Caudate nucleus (tissue), 63 donors: ENCODE measurements at places on chromosomes 4 and X.

GRCh38 chr4:45989775-45990174 lies 134.1 kb downstream of the GABRG1 start:
- no peak for DNase-seq

- DNase-seq, result no peak
Measured at GRCh38 chrX:10103023-10103422, 53.8 kb upstream of the CLCN4 start.

- DNase-seq, result no peak
Measured at GRCh38 chrX:115449742-115450141, 111.2 kb upstream of the PLS3 start.

- no peak for DNase-seq
Measured at GRCh38 chr4:38661371-38661770, 2.6 kb upstream of the KLF3 start.

GRCh38 chrX:103376118-103376978 lies at the start of gene BEX3:
BEX3 (plus strand) TSS chrX:103376538; CDS start chrX:103377522, 984 bp downstream.
- DNase-seq, result peak; percentile 40

- peak; percentile 6 for DNase-seq
Measured at GRCh38 chrX:9781941-9782340, 4.3 kb upstream of the SHROOM2 start.

DNA sequence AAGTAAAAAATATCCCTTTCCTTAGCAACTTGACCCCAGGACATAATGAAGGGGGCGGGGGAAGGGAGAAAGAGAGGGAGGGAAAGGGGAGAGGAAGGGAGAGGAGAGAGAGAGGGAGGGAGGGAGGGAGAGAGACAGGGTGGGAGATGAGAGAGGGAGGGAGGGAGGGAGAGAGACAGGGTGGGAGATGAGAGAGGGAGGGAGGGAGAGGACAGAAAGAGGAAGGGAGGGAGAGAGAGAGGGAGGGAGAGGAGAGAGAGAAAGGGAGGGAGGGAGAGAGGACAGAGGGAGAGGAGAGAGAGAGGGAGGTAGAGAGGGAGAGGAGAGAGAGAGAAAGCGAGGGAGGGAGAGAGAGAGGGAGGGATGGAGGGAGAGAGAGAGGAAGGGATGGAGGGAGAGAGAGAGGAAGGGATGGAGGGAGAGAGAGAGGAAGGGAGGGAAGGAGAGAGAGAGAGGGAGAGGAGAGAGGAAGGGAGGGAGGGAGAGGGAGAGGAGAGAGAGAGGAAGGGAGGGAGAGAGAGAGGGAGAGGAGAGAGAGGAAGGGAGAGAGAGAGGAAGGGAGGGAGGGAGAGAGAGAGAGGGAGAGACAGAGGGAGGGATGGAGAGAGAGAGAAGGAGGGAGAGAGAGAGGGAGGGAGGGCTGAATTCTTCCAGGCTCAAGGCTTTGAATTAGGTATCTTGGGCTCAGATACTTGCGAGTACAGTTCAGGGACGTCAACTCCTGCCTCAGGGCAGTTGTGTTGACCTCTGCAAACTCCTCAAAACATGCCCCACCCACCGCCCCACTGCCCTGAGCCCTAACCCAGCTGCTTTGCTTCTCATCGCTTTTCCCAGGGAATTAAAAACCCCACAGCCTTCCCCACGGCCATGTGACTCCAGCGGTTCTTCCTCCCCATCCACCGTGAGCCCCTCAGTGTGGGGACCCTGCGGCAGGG lies 40.0 kb upstream of the ADRA2C start:
- DNase-seq, result no peak

- no peak for DNase-seq
Measured at GRCh38 chr4:28225689-28226353, 1365.2 kb downstream of the STIM2 start.

DNA sequence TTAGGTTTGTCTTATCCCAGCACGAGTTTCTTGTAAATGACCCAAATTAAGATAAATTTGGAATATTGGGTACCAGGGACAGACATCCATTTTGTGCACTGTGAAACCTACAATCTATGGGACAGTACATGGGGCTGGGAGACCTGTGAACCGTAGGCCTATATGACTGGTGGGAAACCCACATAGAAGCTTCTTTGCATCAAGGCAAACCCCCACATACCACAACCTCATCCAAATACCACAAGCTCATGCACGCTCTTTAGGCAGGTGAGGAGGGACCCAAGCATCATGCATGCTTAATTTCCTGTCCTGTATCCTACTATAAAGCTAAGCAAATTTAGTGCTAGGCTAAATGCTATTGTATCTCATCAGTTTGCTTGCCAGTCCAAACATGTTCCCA lies 47.8 kb downstream of the NIPAL1 start:
- no peak for DNase-seq

- DNase-seq, result no peak
Measured at GRCh38 chrX:45758319-45758718, 557.6 kb upstream of the DIPK2B start.

DNA sequence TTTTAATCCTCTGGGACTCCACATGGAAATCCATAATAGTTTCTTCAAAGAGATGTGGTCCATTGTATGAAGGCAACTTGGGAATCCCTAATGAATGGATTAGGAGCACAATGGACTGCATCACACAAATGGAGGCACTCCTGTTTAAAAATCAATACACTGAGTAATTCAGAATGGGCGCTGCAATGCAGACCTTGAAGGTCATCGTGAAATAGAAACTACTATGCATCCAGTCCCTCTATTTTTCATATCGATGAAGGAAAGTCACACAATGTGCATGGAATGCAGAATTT lies 98.8 kb upstream of the EGFL6 start:
- DNase-seq, result no peak

- DNase-seq, result no peak
Measured at GRCh38 chr4:158523990-158524535, 2.4 kb downstream of the RXFP1 start.

DNA sequence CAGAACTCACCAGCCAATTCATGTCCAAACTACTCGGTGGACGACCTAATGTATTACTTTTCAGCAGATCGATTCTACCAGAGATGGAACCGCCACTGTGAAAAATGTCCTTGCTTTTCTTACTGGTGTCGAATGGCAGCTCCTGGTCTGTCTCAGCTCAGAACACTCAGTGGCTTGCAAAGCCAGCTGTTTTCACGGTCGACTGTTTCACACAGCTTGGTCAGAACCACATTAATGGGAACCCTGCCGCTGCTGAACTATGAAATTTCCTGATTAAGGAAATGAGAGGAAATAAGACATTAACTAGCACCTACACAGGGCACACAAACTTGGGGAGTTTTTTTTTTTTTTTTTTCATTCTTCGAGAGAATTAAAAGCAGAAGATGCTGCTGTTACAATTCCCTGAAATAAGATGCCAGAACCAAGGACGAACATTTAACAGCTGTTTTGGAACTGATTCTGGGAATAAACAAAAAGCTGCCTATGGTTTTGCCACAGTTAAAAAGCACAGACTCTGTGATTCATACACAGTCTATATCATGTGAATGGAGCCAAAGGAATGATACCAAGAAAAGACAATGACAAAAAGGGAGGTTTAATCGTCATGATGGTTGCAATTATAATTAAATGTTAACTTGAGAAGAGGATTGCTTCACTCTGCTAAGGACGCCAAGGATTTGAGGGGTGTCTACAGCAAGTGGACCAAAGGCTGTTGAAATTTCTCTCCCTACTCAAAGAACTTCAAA lies 31.3 kb downstream of the SUPT20HL2 start:
- DNase-seq, result no peak

DNA sequence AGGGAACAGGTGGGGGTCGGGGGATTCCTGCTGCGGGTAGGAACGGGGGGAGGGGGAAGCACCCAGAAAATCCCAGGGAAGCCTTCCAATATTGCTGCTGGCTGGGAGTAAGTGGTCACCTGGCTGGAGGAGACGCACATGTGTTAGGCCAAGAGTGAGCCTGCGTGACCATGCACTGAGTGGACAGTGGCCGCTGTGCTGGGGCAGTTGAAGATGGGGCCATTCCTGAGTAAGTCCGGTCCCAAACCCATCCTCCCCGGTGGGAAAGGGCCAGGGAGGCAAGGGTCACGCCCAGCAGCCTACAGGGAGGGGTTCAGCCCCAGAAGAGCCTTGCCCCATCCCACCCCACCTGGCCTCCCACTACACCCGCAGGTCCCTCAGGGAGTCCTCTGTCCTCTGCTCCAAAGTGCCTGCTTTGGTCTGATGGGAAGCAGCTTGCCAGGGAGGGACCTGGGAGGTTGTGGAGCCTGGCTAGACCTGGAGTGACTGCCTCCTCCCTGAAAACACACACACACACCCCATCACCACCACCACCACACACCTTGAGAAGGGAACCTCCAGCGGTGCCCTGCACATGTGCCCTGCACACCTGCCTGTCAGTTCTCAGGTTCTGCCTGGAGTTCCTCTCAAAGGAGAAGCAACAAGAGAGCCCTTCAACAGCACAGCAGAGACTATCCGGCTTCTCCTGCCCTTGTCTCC lies 6.1 kb downstream of the L1CAM start:
- no peak for DNase-seq

GRCh38 chrX:96480081-96480480 lies 204.6 kb upstream of the DIAPH2 start:
- no peak for DNase-seq

GRCh38 chr4:125231661-125232060 lies 83.1 kb upstream of the FAT4 start:
- DNase-seq, result no peak

DNA sequence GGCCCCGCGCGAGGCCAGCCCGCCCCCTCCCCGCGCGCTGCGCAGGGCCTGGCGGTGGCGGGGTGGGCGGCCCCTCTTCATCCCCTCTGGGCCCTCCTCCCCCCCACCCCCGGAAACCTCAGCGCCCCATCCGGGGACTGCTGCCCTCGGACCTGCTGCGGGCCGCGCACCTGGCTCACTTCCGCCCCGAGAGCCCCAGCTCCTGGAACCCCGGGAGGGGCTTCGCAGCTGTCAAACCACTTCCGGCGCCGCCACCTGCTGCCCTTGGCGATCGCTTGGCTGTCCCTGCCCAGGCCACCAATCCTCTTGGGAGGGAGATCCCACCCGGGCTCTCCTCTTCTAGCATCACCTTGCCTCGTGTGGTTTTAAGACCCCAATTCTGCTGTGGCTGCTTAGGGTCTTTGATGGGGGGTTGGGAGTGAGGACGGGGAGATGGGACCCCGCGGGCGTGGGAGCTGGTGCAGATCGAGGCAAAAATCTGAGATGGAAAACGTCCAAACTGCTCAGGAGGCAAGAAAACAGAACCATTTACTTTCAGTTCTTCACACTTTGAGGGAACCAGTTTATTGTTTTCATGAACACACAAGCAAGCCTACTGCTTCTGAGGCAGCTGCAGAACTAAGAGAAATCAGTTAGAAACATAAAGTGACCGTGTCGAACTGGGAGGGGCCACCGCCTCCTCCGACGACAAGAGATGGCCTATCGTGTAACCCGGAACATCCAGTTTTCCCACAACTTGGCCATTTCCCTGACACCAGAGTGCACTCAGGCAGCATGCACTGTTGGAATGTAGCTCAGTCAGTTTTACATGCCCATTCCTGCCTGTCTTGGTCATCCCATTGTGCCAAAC lies 754 bp downstream of the MTMR1 start:
- DNase-seq, result no peak

DNA sequence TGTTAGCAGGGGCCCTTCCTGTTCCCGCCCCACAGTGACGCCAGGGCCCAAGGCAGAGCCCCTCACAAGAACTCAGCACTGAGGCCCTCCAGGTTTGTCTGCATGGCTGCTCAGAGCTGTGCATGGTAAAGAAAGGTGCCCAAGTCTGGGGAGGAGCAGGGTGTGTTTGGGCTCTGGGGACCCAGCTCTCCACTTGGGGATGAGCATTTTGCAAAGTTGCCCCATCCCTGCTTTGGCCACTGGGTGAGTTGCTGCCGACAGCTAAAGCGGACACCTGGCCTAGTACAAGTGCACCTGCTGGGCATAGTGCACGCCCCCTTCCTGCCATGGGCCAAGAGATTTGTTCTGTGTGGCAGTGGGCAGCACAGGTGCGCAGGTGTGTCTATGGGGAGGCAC lies 2.0 kb upstream of the MXD4 start:
- no peak for DNase-seq

DNA sequence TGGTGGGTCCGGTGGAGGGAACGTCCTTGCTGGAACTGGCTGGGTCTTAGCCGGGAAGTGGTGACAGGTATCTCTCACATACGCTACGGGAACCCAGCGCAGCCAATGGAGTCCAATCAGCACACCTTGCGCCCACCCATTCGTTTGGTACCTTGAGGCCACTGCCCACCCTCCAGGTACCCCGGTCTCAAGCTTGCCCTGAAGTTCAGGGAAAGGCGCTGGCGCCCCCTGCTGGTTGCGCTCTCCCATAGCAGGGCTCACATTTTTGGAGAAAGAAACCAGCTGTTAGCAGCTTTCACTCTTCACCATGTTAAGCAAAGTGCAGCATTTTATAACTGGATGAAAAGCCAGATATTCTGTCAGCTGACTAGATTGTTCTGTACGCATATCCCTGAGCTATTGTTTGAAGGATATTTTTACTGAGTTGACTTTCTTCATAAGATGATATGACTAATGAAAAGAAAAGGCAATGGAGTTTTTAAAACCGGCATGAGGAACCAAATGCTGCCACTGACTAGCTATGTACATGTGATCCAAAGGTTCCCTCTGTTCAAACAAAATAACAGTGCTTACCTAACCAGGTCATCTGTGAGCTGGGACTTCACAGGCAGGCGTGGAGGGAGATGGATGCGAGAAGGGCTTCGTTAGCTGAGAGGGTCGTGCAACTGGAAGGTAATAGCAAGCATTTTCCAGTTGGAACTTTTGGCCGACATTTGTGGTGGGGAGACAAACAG lies 43.7 kb downstream of the OTOP1 start:
- no peak for DNase-seq

DNA sequence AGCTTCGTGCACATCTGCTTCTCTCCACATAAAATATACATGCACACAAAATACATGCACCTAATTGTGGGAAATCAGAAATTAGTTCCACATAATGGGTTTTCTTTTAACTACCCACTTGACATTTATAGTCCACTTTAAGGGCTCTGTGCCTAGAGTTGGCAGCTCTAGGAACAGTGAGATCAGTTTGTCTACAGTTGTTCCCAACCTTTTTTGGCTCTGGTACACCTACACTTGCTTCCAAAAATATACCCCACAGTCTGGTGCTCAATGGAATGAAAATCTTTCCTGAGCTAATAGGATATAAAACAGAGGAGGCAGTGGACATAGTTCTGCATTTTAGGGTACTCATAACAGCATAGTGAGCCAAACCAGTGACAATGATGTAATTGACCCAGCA lies 36.1 kb downstream of the HDAC8 start:
- peak; percentile 66 for DNase-seq

- DNase-seq, result no peak
Measured at GRCh38 chrX:44178274-44179053, 165.0 kb downstream of the EFHC2 start.

- DNase-seq, result no peak
Measured at GRCh38 chr4:74904509-74905065, 28.3 kb upstream of the PARM1 start.

- no peak for DNase-seq
Measured at GRCh38 chr4:7621252-7622035, 186.7 kb upstream of the PSAPL1 start.

DNA sequence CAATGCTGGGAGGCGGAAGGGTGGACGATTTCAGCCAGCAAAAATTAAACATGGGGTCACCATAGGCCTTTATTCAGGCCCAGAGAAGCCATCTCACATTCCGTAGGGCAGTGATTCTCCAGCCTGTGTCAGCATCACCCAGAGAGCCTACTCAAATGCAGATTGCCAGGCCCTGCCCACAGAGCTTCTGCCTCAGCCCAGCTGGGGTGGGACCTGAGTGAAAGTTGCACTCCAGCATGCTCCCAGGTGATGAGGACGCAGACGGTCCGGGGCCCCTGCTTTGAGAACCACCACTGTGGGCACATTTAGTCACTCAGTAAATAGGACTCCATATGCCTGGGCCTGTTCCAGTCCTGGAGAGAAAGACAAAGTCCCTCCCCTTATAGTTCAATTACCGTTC lies 12.4 kb upstream of the C4orf50 start:
- DNase-seq, result no peak
